ENCODE measurements at places on chromosomes 5 and 9.
A peak's percentile ranks its signal among the peaks of the same experiment; 100 is the strongest.

- no peak overlapping the region for H3K4me3 ChIP-seq
- H3K4me1 ChIP-seq: no peaks in the 10 kb centered on the region
These were observed 71.4 kb downstream of the SEMA4D start for GRCh38 chr9:89426384-89426961.

DNA sequence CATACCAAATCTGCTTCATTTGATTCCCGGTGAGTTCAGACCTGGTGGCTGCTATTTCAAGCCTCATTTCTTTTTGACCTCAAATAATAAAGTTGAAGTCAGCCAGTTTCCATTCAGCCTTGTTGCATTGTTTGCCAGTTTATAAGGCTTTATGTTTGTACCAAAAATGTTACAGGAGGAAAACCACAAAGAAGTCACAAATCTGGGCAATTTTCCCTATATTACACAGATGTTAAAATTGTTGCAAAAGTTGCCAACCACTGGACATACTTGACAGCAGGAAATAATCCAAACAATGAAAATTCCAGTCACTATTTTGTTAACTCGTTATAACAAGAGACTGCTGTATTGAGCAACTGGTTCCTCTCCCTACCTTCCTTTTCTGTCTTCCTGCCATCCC, 1325.0 kb upstream of the DMAC1 start:
- no peak overlapping the region for H3K27ac ChIP-seq
- no peak overlapping the region for H3K4me3 ChIP-seq

- no peak overlapping the region for H3K27ac ChIP-seq
- no peak for DNase-seq
- no peaks in the 10 kb centered on the region for H3K27me3 ChIP-seq
These were observed 23.1 kb downstream of the NIM1K start for GRCh38 chr5:43215073-43215631.

DNA sequence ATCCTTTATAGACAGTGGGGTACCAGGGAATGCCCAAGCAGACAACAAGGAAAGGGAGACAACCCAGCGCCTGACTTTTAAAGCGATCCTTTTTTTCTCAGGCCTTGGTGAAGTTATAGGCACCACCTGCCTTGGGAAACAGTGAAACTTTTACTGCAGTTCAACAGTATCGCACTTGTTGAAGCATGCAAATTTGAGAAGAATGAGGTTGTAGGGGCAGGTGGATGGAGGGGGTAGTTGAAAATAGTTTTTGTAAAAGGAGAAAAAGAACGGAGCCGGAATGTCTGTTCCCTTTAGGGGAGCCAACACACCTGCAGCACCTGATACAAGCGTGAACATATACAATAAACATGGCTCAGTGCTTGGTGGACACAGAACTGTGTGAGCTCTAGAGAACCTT, 190.2 kb upstream of the NR3C1 start:
- H3K4me1 ChIP-seq: no peaks in the 10 kb centered on the region
- no peak for DNase-seq
- no peak overlapping the region for H3K4me3 ChIP-seq
- no peaks in the 10 kb centered on the region for H3K36me3 ChIP-seq

DNA sequence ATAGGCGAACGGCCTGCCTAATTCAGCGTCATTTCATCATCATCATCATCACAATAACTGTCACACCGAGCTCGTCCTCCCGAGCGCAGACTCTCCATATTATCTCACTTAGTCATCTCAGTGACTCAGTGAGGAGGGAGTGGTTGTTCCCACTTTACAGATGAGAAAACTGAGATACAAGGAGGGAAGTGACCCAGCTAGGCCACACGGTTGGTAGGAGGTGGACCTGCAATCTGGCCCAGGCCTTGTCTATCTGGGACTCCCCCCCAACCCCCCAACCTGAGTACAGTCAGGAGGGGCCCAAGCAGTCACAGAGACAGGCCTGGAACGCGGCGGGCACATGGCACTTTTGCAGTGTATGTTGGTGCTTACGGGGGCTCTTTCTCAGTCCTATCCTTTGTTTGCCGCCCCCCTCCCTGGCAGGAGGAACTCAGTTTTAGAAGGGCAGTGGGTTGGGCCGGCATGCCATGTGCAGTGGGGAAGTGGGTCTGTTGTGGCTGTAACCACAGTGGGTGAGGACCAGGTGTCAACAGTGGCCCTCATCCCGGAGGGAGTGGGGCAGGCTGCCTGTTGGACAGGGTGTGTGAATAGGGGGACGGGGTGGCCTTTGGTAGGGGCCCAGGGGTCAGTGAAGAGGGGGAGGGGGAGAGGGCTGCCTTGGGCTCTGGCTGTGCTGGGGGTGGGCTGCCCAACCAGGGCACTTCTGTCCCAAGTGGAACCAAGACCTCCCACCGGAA, 1.7 kb upstream of the RXRA start:
- H3K4me3 ChIP-seq: peak overlapping the region; percentile 98
- no peak for DNase-seq
- H3K27ac ChIP-seq: peak overlapping the region; percentile 96
- H3K27me3 ChIP-seq: no peaks in the 10 kb centered on the region

DNA sequence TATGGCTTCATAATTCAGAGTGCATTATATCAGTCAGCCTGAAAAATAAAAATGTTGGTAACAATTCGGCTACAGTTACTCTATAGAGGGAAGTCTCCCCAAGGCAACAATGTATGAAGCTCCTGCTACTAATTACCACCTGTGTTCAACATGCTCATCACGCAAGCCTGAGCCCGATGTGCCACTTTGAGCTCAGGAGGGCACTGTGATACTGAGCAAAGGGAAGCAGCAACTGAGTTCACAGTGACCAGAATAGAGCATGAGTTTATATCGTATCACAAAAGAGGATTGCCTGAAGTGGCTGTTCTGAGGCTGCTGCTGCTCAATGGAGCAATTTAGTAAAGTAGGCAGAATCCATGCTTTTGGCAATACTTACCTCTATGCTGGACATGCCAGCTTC, 202.0 kb upstream of the HAPLN1 start:
- H3K27ac ChIP-seq: no peak overlapping the region
- no peaks in the 10 kb centered on the region for H3K4me1 ChIP-seq
- no peaks in the 10 kb centered on the region for H3K36me3 ChIP-seq
- H3K4me3 ChIP-seq: no peak overlapping the region

DNA sequence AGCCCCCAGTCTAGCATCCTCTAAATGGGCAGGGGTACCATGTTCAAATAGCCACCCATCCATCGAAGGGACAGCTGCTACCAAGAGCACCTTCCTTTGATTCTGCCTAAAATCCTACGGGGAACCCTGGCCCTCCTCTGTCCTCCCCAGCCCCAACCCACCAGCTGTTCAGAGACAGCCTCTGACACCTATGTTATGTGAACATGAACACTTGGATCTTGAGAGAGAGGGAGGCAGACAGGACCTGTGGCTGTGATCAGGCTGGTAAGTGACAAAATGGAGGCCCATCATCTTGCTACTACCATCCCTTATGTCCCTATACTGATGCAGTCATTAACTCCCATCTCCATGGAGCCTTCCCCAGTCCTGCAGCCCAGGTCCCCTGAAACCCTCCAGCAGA, 8.2 kb downstream of the SLC23A1 start:
- no peak for DNase-seq
- no peaks in the 10 kb centered on the region for H3K4me1 ChIP-seq
- no peaks in the 10 kb centered on the region for H3K27me3 ChIP-seq
- peak overlapping the region; percentile 80 for H3K27ac ChIP-seq
- no peak overlapping the region for H3K4me3 ChIP-seq

DNA sequence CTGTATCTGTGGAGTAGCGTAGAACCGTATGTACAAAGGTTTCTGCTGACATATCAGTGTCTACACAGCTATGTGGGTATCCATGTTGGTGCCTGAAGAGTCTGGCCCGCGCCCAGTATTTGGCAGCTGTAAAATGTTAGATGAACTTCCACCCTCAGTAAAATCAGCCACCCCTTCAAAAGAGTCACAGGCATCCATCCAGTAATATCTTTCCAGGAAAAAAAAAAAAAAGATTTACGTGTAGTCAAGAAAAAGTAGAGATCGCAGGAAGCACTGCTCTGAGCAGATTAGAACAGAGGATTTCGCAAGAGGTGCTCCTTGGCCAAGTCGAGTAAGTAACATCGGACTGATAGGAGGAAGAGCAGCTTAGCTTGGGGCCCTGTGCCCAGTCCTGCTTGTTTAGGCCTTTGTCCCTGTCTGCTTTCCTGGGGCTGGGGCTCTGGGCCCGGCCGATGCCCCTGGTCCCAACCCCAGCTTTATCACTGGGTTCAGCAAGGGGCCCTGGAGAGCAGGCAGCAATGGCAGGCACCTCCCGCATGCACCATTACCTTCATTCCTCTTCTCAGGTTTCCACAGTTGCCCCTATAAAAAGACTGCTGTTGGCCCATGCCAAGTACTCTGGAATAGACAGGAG, 21.2 kb downstream of the DAPK1 start:
- no peaks in the 10 kb centered on the region for H3K4me1 ChIP-seq
- no peak overlapping the region for H3K4me3 ChIP-seq
- DNase-seq: no peak
- no peaks in the 10 kb centered on the region for H3K36me3 ChIP-seq
- no peak overlapping the region for H3K27ac ChIP-seq

GRCh38 chr5:175520873-175521272, 42.5 kb downstream of the SFXN1 start:
- H3K27ac ChIP-seq: no peak overlapping the region
- H3K4me1 ChIP-seq: no peaks in the 10 kb centered on the region
- no peak for DNase-seq
- no peaks in the 10 kb centered on the region for H3K27me3 ChIP-seq
- H3K4me3 ChIP-seq: no peak overlapping the region

- H3K4me1 ChIP-seq: no peaks in the 10 kb centered on the region
- H3K27ac ChIP-seq: no peak overlapping the region
- no peak for DNase-seq
- no peak overlapping the region for H3K4me3 ChIP-seq
- H3K27me3 ChIP-seq: no peaks in the 10 kb centered on the region
- H3K36me3 ChIP-seq: no peaks in the 10 kb centered on the region
These were observed 25.8 kb downstream of the UGT3A2 start for GRCh38 chr5:36040651-36041536.

GRCh38 chr5:158384535-158385481, 525.9 kb upstream of the CLINT1 start:
- DNase-seq: no peak
- no peaks in the 10 kb centered on the region for H3K4me1 ChIP-seq
- H3K27ac ChIP-seq: no peak overlapping the region
- H3K36me3 ChIP-seq: no peaks in the 10 kb centered on the region
